ENCODE measurements at places on chromosomes 5 and 9.
A peak's percentile ranks its signal among the peaks of the same experiment; 100 is the strongest.

GRCh38 chr5:178473854-178474253 is 116.3 kb downstream of the COL23A1 start:
- DNase-seq, result no peak

- no peak for DNase-seq
Observed at GRCh38 chr5:21184581-21184980, 1196.6 kb upstream of the CDH18 start.

GRCh38 chr9:37749129-37749528 is 4.5 kb upstream of the TRMT10B start:
- no peak for DNase-seq

DNA sequence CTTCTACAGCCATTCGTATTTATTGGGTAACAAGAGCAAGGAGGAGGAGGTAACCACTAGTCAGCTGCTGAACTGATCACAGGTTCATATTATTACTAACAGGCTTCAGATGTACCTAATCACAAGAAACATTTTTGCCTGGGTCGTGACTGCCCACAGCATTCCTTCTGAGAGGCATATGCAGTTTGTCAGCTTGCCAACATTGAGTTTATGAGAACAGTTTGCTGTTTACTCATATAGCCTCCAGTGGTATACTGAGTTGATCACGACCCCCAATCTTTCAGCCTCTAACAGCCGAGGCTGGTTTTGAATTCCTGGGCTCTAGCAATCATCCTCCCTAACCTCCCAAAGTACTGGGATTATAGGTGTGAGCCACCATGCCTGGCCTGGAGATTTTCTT is 693.6 kb downstream of the TLE1 start:
- no peak for DNase-seq

DNA sequence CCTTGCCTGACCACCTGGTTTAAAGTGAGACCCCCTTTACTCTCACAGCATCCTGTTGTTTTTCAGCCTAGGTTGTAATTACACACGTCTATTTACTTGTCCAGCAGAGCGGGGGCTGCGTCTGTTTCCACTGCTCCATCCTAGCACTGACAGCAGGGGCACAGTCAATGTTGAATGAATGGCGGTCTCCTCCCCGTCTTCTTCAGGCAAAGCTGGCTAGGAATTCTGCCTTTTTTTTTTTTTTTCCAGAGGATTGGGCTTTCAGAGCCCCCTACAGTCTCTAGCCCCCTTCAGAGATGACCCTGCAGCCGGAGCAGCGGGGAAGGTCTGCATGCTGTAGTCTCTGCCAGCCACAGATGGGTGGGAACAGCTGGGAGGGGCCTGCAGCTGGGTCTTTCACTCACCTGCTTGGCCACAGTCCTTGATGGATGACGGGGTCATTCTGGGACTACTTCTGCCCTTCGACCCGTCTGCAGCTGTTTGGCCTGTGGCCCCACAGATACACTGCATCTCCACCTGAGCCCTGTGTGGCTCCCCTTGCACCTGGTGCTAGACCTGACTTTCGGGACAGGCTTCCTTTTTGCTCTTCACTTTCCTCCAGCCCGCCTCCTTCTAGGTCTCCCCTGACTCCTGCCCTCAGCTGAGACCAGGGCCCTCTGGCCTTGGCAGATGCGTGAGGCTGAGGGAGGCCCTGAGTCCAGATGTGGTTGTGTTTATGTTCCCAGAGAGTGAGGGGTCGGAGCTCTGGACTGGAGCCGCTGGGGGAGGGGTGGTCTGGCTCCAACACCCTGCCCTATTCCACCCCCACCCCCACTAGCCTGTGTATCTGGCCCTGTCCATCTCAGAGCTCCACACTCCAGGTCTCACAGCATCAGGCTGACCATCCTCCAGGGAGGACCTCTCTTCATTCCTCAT is 8.0 kb downstream of the PITX1 start:
- DNase-seq, result no peak

- DNase-seq, result no peak
Observed at GRCh38 chr9:105859428-105860091, 165.2 kb downstream of the TMEM38B start.

DNA sequence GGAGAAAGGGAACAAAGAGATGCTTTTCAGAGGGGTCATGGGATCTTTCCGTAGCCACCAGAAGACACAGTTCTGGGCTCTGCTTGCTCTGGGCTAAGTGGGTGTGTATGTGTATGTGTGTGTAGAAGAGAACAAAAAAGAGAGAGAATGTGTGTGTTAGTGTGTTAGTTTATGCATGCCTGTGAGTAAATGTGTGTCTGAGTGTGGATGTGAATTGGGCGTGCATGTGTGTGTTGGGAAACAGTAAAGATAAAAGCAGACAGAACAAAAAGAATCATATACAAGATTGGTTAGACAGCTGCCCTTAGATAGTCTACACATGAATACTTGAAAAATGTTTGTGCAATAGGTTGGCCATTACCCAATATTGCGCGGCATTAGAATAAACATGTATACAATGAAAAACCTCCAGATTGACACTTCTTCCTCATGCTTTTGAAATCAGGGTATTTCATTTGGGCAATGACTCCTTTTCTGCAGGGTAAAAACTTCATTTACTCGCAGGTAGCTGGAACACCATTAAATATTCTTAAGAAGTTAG is 36.5 kb upstream of the HSPA9 start:
- DNase-seq, result no peak

- no peak for DNase-seq
Observed at GRCh38 chr5:151471276-151471675, 23.9 kb downstream of the SLC36A1 start.

DNA sequence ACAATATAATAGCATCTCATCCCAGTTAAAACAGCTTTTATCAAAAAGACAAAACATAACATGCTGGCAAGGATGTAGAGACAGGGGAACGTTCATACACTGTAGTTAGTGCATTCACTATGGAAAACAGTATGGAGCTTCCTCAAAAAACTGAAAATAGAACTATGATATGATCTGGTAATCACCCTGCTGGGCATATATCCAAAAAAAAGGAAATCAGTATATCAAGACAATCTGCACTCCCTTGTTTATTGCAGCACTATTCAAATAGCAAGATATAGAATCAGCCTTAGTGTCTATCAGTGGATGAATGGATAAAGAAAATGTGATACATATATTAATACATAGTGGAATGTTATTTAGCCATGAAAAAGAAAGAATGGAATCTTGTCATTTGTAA is 88.5 kb downstream of the PBX3 start:
- no peak for DNase-seq

DNA sequence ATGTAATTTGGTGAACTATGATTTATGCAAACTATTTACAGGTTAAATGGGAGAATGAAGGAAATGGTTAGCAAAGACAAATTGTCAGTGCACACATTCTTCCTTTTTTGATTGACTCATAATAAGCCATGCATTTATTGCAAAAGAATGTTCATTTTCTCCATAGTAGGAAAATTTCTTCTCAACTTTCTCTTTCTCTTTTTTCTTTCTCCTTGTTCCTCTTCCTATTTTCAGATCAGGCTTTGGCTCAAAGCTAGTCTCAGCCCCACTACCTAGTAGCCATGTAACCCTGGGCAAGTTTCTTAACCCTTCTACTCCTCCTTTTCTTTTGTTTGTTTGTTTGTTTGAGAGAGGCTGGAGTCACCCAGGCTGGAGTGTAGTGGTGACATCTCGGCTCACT is 156.6 kb downstream of the PIK3R1 start:
- DNase-seq, result no peak

DNA sequence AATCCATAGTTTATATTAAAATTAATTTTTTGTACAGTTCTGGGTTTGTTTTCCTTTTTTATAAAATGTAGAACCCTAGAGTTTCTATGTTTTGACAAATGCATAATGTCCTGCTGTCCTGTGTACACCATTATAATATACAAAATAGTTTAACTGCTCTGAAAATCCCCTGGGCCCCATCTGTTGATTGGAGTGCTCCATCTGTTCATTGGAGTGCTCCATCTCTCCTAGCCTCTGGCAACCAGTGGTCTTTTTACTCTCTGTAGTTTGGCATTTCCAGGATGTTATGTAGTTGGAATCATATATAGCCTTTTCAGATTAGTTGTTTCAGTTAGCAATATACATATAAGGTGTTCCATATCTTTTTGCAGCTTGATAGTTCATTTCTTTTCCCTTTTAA is 31.2 kb downstream of the JMY start:
- no peak for DNase-seq

DNA sequence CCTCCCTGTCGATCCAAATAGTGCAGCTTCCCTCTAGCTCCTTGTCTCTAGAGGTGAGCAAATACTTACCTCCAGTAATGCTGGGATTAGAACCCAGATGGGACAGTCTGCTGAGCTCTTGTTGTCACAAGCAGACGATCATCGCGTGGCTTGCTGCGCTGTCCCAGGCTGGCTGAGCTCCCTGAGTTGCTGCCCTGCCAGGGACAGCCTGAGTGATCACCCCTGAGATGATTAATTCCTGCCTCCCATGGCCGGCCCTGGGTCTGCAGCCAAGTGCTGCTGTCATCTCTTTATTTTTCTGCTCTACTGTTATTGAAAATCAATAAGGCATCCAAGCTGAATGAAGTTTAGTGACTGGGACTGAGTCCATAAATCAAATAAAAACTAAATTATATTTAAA is 94.0 kb upstream of the ALDH1B1 start:
- no peak for DNase-seq

- DNase-seq, result no peak
Observed at GRCh38 chr5:30401479-30402058, 791.9 kb upstream of the CDH6 start.

GRCh38 chr9:125700791-125701190 is 6.2 kb downstream of the MAPKAP1 start:
- peak; percentile 72 for DNase-seq

DNA sequence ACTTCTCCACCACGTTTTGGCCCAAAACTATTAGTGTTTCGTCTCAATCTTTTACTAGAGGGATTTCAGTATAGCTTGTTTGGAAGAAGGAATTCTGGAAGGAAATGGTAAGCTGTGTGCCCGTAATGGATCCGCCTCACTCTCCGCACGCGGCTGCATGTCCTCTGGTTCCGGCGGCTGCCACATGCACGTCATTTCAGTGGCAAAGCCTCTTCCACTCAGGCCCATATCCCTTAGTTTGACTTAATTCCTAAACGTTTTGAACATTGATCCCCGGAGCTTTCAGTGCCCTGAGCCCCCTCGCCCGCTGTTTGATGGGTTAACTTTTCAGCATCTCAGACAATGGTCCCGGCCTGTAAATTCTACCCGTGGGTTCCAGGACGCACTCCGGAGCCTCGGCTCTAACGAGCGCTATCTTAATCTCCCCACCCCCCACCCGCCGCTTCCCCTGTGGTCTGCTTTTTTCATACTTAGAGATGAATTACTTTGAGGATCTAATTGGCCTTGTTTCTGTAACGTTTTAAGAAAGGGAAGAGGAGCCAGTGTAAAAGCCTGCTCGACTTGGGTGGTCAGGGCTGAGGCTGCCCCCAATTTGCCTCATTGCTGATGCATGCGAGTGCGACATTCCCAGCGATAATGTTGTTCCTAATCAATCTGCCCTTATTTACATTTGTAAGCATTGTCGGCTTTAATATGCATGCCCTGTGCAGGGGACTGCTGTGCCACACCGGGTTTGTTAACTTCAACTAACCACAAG is 4.6 kb downstream of the PTCH1 start:
- DNase-seq, result no peak

DNA sequence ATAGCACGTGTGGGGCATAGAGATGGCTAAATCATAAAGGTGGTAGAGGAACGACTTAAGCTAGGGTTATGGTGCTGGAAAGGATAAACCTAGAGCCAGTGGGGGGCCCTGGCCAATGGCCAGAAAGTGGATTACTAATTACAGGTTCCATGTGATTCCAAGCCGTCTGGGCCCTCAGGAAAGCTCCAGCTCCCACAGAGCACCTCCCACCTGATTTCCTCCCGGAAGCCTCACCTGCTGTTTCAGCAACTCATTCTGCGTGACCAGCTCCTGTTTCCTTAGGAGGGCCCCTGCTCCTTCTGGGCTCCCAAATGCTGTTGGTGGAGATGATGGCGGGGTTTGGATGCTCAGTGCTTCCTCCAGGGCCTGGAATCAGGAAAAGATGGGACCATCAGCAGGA is 16.2 kb downstream of the GPX3 start:
- no peak for DNase-seq

- DNase-seq, result no peak
Observed at GRCh38 chr5:28215091-28215490, 1176.7 kb upstream of the CDH9 start.

DNA sequence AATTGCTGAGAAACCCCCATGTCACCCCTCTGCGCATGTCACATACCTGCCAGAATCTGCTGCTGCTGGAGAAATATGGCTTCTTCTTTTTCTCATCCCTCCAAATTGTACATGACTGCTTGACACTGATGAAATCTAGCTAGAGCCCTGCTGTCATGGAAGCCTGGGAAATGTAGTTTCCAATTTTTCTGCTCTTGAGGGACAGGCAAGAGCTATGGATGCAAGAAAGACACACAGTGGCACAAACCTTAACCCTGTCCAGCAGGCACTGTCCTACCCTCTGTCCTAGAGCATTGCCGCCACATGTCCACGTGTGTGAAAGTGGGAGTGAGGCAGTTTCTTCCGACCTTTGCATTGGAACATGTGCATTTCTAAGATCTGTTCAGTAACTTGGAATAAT is 255.5 kb upstream of the SEMA6A start:
- DNase-seq, result no peak

DNA sequence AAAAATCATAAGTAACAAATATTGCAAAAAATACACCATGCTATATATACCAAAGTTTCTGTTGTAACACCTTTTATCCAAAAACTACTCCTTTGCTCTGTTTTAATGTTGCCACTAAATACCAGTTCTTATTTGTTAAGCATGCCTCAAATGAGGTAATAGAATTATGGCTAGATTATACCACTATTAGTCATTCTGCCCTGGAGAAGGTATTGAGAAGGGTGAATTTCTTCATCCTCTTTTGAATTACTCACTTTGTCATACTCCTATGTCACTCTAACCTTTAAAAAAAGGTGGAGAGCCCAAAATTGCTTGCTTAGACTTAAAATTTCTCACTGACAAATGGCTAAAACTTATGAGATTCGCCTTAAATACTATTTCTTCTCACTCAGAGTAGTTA is 750.9 kb downstream of the MAT2B start:
- no peak for DNase-seq

DNA sequence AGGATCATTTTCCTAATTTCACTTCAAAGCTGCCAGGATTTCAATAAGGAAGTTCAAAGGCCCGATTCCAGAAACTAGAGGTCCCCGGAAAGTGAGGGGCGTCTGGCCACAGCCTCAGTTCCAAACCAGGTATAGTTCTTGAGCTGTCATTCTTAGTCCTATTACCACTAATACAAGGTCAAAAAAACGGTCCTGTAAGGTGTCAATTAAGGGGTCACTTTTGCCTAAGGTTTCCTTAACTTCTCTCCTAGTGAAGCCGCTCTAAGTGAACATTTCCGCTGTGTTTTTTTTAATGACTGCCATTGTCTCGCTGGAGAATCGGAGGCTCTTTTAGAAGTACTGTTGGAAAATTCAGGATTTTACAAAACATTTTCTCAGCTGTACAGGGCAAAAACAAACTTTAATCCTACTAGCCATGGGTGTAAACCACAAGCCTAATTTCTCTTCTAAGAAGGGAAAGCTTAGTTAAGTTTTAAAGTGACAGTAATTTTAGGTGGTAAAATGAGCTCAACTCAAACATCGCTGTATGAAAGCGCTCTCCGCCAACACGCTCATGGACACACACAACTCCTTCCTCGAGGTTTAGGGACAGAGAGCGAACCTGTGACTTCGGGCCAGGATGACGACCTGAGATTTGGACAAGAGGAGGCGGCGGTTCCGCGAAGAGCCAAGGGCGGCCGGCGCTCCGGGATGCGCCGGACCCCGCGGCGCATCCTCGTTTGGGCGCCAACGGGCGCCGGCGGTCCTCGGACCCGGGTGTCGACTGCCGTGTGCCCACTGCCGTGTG is 76.7 kb upstream of the IFNE start:
- DNase-seq, result no peak

GRCh38 chr9:71743217-71743705 is 25.1 kb downstream of the CEMIP2 start:
- no peak for DNase-seq

GRCh38 chr5:76412511-76412910 is 9.4 kb downstream of the IQGAP2 start:
- DNase-seq, result no peak
